Foreskin fibroblast (primary cell): ENCODE measurements at places on chromosomes 13 and 19.

- peak; percentile 30 for DNase-seq
Measured at GRCh38 chr13:34035676-34036325, 217.9 kb downstream of the RFC3 start.

- DNase-seq = no peak
Measured at GRCh38 chr13:55816976-55817601, 1323.6 kb upstream of the PRR20A start.

GRCh38 chr13:110925023-110925612 is 10.2 kb upstream of the ANKRD10 start:
- no peak for DNase-seq

- no peak for DNase-seq
Measured at GRCh38 chr13:47798194-47798593, 202.9 kb downstream of the SUCLA2 start.

GRCh38 chr13:58827904-58828303 is 1196.4 kb downstream of the PCDH17 start:
- DNase-seq = no peak

- peak; percentile 88 for DNase-seq
Measured at GRCh38 chr19:1512671-1513498, at the start of gene ADAMTSL5. ADAMTSL5 (minus strand) TSS chr19:1513019; CDS start chr19:1510943, 2,076 bp downstream.

DNA sequence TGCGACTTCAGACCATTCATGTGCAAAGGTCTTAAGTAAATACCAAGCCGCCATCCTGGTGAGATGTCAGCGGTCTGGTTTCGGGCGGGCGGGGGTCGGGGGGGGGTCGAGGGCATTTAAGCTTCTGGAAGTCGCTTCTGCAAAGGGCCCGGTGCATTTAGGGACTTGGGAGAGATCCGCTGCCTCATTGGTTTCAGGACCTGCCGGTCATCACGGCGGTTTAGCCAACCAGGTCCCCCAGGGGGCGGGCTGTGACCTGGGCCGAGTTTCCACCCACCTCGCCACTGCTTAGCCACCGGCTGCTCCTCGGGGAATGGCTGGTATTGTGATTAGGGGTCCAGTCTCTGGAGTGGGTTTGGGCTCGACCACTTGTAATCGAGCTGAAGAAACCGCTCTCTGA is 7.8 kb downstream of the ANKLE1 start:
- peak; percentile 94 for DNase-seq

- peak; percentile 84 for DNase-seq
Measured at GRCh38 chr19:44757057-44757734, 8.7 kb downstream of the BCL3 start.

DNA sequence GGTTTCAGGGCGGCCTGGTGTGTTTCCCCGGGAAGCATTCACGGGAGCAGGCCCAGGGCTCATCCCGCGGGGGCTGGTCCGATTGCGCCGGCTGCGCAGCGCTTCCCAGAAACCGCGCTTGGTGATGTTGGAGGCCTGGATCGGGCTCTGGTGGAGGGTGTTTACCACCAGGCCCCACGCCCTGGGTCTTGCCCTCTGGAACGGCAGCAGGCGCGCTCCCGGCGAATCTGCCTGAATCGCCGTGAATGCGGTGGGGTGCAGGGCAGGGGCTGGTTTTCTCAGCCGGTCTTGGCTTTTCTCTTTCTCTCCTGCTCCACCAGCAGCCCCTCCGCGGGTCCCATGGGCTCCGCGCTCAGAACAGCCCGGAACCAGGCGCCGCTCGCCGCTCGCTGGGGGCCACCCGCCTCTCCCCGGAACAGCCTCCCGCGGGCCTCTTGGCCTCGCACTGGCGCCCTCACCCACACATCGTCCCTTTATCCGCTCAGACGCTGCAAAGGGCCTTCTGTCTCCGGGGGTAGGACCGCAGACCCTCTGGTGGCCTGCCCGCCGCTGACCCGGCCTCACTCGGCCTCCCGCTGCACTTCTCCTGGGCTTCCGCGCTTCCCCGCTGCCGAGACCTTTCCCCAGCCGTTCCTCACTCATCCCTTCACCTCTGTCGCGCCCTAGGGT is 69.4 kb upstream of the GJB6 start:
- no peak for DNase-seq
